ENCODE measurements at places on chromosomes 1 and 21.

- DNase-seq = no peak
These were observed 19.4 kb downstream of the RPS6KC1 start for GRCh38 chr1:213070406-213070805.

DNA sequence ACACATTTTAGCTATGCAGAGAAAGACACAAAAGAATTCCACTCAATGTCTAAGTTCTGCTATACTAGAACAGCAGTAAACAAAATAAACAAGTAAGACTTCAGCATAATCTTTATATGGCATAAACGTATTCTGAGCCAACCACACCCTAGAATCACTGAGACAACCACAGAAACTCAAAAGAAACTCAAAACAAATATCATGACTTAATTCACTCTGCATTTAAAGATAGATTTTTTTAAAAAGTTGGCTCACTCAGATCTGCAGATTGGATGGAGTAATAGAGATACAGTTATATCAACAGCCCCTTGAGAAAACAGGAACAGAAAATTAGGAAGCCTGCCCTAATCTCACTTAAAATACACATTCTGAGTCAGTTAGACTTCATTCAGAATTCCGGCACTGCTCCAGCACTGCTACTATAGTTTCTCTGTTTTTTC, 95.0 kb downstream of the COL24A1 start:
- DNase-seq = no peak

DNA sequence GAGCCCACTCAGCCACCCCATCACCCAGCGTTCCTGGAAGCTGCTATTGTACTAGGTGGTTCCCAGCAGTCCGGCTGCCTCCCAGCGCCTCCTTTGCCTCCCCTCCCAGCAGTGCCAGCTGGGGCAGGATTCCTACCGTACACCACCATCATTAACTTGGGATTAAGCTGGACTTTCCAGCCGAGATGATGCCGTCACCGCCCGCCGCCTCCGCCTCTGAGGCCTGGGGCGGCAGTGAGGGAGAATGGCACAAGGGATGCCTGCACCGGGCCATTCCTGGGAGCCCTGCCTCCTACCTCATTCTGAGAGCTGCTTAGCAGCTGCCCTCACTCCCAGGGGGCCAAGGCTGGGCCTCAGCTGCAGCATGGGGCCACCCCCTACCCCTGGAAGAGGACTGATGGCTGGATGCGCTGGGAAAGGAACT, 13.2 kb downstream of the CNTN2 start:
- DNase-seq = no peak

GRCh38 chr1:245458234-245458633, 303.4 kb downstream of the KIF26B start:
- DNase-seq = no peak
